ENCODE measurements at places on chromosomes 3 and 15.

DNA sequence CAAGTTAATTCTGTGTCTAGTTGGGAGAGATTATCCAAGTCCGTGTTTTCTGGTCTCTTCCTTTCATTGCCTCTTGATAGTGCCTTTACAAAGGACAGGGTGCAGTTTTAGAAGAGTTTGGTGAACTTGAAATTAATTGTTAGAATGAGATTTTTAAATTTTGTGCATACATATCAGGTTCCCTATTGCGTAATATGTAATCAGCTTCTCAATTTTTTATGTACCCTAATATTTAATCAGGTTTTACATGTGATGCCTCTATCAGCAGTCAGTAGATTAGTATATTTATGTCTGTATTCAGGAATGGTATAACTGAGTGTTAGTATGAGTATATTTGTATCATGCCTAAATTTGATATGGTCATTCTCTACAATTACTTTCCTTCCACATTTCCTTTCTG, 4.9 kb downstream of the SEC62 start:
- no peak for DNase-seq

- no peak for DNase-seq
Measured at GRCh38 chr3:18113417-18113816, 311.7 kb downstream of the SATB1 start.

GRCh38 chr3:31671451-31671850, 138.7 kb downstream of the STT3B start:
- no peak for DNase-seq

GRCh38 chr3:140832883-140833282, 108.8 kb upstream of the SLC25A36 start:
- DNase-seq = no peak

- no peak for DNase-seq
Measured at GRCh38 chr3:104868291-104868690, 498.4 kb upstream of the ALCAM start.

DNA sequence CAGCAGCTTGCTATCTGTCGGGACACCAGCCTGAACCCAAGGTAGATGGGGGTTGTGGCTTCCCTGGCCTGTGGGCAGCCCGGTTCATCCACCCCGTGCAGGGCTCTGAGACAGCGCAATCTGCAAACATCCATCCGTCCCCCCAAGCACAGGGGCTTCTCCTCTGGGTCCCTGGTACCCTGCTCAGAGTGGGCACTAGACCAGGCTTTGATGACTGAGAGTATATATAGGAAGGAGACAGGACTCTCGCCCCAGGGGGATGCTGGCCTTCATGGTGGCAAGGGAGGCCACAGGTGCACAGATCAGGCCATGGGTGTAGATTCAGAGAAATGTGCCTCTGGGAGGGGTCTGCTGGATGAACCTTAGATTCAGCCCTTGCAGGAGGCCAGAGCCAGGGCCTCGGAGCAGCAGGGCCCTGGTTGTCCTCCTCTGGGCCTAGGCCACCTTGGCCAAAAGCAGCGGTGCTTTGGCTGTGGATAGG, 40.3 kb downstream of the CFAP100 start:
- DNase-seq = peak; percentile 31

GRCh38 chr3:152719264-152719663, 115.7 kb upstream of the P2RY1 start:
- no peak for DNase-seq

- no peak for DNase-seq
Measured at GRCh38 chr3:82640254-82640653, 878.8 kb upstream of the GBE1 start.

DNA sequence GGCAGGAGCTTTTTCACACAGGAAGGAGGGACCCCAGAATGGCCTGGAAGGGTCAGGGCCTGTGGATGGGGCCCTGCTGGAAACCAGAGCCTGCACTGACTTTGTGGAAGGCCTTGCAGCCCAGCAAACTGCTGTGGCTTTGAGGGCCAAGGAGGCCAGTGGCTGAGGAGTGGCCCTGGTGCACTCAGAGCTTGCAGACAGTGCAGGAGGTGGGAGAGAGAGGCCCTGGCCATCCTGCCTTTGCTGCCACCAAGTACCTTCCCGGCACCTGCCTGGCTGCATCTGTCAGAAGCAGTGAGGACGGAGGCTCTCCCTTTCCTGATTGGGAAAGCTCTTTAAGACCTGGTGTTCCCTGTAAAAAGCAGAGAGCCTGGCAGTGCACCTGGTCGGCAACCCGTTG, 6.4 kb downstream of the PSTPIP1 start:
- DNase-seq = peak; percentile 41

DNA sequence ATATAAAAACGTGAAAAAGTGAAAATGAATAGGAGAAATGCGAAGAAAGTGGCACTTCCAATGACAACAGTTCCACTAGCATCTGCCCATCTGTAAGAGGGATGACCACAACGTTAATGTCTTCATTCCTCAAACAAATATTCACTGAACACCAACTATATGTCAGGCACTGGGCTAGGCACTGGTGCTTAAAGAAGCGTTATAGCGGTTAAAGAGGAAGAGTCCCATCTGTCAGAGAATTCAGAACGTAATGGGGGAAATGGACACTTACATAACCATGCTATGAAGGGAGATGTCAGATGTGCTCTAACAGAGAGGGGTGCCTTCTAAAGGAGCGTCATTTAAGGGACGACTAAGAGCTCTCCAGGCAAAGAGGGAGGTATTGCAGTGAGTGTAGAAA, 8.2 kb downstream of the RUBCN start:
- no peak for DNase-seq

DNA sequence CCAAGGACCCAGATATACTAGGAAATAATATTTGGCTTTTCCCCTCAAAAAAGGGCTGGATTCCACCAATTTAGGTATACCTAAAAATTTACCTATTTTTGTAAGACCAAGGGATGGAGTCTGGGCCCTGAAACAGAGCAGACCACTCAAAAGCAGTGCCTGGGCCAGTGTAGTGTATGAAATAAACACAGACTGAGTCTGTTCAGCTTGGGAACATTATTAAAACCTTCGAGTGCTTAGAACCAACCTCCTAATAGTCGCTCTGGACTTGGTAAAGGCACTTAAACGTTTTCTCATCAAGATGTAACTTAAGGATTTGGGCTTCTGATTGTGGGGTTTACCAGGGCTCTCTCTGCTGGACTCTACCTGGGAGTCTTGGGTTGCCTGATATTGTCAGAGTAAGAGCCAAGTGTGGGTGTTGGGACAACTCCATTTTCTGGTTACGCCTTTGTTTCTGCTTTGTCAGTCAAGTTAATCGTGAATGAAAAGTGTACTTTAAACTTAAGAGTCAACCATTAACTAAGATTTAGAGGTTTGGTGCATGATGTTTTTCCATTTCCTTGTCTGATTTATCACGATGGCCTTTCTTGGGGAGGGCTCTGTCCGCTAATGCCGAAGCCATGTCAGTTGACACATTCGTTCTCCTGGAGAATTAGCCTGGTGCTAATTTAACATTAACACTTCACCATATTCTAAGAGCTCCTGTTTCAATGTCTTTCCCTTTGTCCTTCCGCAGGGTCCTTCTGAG, 221.0 kb upstream of the TPM1 start:
- DNase-seq = no peak

GRCh38 chr3:177665122-177665808, 468.0 kb upstream of the TBL1XR1 start:
- DNase-seq = no peak

- no peak for DNase-seq
Measured at GRCh38 chr3:61562042-61562720, 810 bp downstream of the PTPRG start.

DNA sequence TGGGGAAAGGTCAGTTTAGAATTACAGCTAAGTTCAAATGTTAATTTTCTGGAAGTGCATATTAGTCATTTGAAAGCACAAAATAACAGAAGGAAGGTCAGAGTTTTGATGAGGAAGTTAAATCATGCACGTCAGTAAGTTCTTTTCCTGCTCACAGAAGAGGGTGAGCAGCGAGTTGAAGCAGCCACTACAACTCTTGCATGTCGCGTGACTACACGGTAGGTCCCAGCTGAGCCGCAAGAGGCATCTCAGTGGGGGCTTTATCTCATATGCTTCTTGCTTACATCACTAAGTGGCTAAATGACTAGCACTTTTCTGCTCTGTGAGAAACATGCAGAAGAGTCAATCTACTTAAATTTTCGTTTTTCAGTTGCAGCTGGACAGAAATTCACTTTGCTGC, 21.3 kb upstream of the SEC62 start:
- DNase-seq = no peak

DNA sequence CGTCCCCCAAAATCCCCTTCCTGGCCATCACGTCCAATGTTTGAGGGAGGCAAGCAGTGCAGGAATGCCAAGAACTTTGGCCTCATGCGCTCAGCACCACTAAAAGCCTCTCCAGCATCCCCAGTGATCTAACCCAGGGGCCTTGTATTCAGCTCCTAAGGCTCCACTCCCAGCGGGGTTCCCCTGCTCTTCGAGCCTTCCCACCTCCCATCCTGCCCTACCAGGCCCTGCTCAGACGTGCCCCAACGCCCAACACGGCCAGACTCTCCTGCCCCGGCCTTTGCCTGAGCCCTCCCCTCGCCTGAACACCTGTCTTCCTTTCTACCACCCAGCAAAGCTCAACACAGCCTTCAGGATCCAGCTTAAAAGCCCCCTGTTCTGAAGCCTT, 30.5 kb downstream of the PLXND1 start:
- DNase-seq = no peak

DNA sequence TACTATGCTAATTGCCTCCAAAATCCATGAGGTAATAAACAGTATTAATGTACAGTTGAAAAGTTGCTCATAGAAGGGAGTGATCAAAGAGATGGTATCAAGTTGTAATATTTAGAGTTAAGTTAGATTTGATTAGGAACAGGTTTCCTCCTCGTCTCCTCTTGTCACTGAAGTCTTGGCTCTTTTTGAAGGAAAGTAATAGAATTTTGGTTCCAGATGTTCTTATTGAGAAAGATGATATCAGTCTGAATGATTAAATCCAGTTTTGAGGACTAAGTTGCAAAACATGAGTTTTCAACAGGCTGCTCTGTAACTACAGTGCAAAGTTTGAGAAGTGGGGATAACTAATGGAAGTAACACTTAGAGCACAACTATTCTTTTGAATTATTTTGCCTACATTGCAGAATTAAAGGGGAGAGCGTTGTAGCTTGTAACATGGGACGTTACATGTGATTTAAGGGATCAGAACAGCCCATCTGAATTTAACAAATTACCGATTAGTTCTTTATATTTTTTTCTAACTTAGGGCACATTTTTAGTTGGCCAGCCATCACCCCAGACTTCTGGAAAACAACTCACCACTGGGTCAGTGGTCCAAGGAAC, 48.3 kb downstream of the MAP6D1 start:
- DNase-seq = no peak

DNA sequence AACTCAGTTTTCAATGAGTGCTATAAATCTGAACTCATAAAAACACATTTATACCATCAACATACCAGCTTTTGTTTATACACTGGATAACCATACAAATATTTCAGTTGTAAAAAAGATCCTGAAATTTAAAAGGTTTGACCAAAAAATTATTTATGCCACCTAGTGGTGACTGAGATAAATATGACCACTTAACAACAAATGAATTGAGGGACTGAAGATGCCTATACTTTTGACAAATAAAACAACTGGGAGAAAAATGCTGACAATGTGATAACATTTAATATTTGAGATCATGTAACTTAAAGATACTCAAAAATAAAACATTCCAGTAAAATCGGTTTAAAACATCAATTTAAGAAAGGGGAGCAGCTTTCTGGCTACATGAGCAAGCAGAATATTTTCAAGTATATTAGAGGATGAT, 30.4 kb downstream of the ATG3 start:
- DNase-seq = no peak

- DNase-seq = no peak
Measured at GRCh38 chr3:177802151-177802900, 605.0 kb upstream of the TBL1XR1 start.

DNA sequence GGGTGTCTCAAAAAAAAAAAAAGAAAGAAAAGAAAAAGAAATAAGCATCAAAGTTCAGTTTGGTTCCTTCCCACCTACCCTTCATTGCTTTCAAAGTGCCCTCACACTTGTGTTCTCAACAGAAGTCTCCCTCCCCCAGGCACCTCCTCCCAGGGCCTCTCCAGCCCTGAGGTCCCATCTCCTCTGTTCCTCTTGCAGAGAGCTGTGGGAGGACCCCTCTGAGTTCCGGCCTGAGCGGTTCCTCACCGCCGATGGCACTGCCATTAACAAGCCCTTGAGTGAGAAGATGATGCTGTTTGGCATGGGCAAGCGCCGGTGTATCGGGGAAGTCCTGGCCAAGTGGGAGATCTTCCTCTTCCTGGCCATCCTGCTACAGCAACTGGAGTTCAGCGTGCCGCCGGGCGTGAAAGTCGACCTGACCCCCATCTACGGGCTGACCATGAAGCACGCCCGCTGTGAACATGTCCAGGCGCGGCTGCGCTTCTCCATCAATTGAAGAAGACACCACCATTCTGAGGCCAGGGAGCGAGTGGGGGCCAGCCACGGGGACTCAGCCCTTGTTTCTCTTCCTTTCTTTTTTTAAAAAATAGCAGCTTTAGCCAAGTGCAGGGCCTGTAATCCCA, 6.1 kb downstream of the CYP1A2 start:
- no peak for DNase-seq

DNA sequence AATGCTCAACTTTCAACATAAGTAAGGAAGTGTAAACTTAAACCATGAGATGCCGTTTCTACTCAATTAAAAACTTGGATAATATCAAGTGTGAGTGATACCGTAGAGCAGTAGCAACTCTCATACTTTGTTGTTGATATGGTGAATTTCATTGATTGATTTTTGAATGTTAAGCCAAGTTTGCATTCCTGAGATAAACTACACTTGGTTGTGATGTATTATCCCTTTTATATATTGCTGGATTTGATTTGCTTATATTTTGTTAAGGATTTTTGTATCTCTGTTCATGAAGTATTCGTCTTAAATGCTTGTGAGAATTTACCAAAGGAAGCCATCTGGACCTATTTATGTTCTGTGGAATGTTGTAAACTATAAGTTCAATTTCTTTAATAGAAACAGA, 21.7 kb downstream of the SLMAP start:
- DNase-seq = no peak

DNA sequence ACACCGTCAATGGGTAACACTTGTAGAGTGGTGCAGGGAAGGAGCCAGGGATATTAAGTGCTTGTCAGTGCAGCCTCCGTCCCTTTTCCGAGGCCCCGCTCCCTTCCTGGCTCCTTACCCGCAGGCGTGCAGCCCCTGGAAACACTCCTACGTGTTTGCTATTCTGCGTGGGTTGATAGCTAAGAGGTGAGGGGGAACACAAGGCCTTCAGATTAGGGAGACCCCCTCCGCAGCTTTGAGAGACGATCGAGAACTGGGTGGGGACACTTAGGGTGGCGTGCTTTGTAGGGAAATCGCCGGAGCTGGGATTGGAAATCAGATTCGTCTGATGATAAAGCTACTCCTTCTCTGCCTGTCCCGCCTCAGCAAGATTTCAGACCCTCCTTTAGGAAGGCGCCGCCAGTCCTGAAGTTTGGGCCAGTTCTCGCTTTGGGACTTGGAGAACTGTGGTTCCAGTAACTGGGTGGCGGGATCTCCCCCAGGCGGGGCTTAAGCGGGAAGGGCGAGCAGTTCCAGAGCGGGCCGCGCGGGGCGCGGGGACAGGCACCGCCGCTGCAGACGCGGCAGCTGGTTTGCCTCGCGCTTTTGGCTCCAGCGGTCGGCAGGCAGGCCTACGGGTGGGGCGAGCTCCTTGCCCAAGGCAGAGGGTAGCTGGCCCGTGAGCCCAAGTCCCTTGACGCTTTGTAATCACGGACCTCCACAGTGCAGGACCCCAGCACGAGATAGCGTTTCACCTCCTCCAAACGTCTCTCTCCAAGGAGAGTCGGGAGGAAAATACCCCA, 8.0 kb upstream of the FAM107A start:
- no peak for DNase-seq

Data from RWPE2 (cell line).